ENCODE measurements at places on chromosomes 6 and 20. TPM values are rescaled to one million over a fixed set of nuclear protein-coding genes. Genes with fewer than 3 reads are reported as not detected.

Gene NKAIN2
- not detected for polyA plus RNA-seq

Gene ZBTB2
- 11.5 TPM for polyA plus RNA-seq

Gene HSD17B8
- 34.3 TPM for polyA plus RNA-seq

Gene SASH1
- not detected for polyA plus RNA-seq

Gene TSPO2
- polyA plus RNA-seq = not detected

DNA sequence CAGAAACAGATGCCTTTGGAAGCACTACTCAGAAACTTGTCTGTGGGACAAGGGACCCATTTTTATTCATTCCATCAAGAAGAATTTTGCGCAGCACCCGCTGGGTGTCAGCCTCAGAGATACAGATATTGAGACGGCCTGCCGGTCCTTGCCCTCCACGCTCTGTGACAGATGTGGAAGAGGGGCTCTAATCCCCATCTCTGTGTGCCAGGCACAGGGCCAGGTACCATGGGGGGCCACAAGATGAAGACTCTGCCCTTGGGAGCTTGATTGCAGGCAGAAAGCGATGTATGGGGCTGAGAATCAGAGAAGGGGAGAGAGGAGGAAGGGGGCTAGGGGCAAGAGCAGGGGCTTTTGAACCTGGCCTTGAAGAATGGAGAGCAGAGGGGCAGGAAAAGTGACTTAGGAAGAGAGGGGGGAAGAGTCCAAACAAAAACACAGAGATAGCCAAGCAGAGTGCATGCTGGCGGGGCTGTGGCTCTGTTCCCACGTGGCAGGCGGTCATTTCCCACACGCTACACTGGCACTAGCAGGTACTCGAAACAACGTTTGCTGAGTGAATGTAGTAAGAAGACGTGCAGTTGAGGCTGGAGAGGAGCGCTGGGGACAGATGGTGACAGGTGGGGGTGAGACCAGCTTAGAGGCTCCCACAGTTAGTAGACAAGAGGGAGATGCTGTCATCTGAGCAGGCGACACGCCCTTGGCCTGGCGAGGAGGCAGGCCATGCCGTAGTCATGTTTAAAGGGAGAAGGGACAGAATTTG is 170.3 kb upstream of the SNX9 start:
- no peak overlapping the region for H3K27ac ChIP-seq
- no peak overlapping the region for H3K4me3 ChIP-seq
- peaks cover 17% of the 10 kb centered on the region for H3K36me3 ChIP-seq

GRCh38 chr6:44464527-44465310 is 77.2 kb downstream of the CDC5L start:
- peaks cover 18% of the 10 kb centered on the region for H3K4me1 ChIP-seq
- H3K36me3 ChIP-seq = no peaks in the 10 kb centered on the region
- no peak overlapping the region for H3K27ac ChIP-seq
- DNase-seq = no peak
- H3K27me3 ChIP-seq = peaks cover 9% of the 10 kb centered on the region
- no peak overlapping the region for H3K4me3 ChIP-seq

GRCh38 chr6:148169706-148170105 is 172.9 kb upstream of the SASH1 start:
- no peaks in the 10 kb centered on the region for H3K4me1 ChIP-seq
- H3K27ac ChIP-seq = no peak overlapping the region
- no peak for DNase-seq
- no peak overlapping the region for H3K4me3 ChIP-seq
- no peaks in the 10 kb centered on the region for H3K36me3 ChIP-seq

DNA sequence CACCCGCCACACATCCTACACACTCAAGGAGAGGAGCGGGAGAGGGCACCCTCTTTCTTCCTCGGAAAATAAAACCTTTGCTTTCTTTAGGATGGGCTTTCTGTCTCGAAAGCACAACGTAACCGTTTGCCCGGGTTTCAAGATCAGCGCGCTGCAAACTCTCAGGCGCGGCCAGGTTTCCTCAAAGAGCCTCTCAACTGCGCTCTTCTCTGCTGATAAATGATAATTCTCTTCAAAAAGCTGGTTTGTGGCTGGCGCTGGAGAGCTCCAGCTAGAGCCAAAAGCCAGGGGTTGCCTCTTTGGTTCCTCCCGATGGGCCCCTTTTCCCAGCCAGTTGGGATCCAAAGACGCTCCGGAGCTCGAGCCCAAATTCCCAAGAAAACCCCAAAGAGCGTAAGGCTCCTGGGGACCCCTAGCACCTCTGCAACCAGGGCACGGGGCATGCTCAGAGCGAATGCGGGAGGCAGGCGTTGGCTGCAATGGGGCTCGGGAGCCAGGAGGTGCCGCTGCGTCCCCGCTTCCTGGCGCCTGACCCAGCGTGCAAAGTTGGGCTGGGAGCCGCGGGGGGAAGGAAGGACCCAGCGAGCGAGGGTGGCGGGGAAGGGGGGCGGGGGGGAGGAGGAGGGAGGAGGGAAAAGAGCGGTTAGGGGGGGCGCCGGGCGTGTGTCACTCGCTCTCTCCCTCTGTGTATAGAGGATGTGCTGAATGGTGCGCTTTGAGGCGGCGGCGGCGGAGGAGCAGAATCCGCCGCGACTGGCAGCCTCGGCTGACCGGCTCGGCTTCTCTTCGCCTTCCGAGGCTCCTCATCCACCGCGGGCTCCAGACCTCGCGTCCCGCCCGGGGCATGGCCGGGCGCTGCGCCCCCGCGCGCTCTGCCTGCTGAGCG is at the start of gene PLCB1:
Gene PLCB1, plus strand, starts transcription at position 669 of the 886 bp plus-strand sequence. CDS start 386 bp downstream, outside the sequence.
- DNase-seq = peak; percentile 88
- peak within 1 kb of the TSS; percentile 95 for H3K4me3 ChIP-seq
- no peak within 1 kb of the TSS for H3K27ac ChIP-seq
- peaks cover 42% of the 10 kb centered on the region for H3K4me1 ChIP-seq
- peaks cover 7% of the 10 kb centered on the region for H3K27me3 ChIP-seq
- H3K36me3 ChIP-seq = no peaks in the 10 kb centered on the region

- H3K4me1 ChIP-seq = no peaks in the 10 kb centered on the region
- H3K27me3 ChIP-seq = no peaks in the 10 kb centered on the region
- DNase-seq = no peak
- no peaks in the 10 kb centered on the region for H3K36me3 ChIP-seq
- no peak overlapping the region for H3K4me3 ChIP-seq
- H3K27ac ChIP-seq = no peak overlapping the region
Observed at GRCh38 chr20:42611423-42611822, 578.3 kb downstream of the PTPRT start.

DNA sequence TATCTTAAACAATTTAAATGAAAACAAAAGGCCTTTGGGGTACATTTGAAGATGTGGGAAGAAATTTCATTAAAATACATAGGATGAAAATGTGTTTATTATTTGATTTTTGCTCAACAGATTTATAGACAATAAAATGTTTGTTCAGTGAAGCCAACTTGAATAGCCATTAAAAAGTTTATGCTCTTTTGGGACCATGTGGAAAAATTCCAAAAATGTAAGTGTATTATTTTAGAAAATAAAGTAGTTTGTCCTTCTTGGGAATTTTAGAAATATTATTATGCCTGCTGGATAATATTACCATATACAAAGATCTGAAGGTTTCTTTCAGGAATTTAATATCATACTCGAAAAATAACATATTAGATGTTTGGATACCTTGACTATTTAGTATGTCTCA is 131.3 kb downstream of the EPM2A start:
- H3K4me1 ChIP-seq = no peaks in the 10 kb centered on the region
- H3K36me3 ChIP-seq = no peaks in the 10 kb centered on the region
- H3K27me3 ChIP-seq = no peaks in the 10 kb centered on the region
- H3K4me3 ChIP-seq = no peak overlapping the region
- no peak overlapping the region for H3K27ac ChIP-seq

- peaks cover 30% of the 10 kb centered on the region for H3K4me1 ChIP-seq
- peak overlapping the region; percentile 94 for H3K4me3 ChIP-seq
- peaks cover 6% of the 10 kb centered on the region for H3K27me3 ChIP-seq
- no peak overlapping the region for H3K27ac ChIP-seq
- DNase-seq = no peak
Observed at GRCh38 chr6:56953597-56954402, 1.1 kb upstream of the BEND6 start.

GRCh38 chr6:130587778-130588520 is 222.1 kb downstream of the TMEM200A start:
- no peaks in the 10 kb centered on the region for H3K36me3 ChIP-seq
- no peaks in the 10 kb centered on the region for H3K4me1 ChIP-seq
- H3K27ac ChIP-seq = no peak overlapping the region
- DNase-seq = no peak

DNA sequence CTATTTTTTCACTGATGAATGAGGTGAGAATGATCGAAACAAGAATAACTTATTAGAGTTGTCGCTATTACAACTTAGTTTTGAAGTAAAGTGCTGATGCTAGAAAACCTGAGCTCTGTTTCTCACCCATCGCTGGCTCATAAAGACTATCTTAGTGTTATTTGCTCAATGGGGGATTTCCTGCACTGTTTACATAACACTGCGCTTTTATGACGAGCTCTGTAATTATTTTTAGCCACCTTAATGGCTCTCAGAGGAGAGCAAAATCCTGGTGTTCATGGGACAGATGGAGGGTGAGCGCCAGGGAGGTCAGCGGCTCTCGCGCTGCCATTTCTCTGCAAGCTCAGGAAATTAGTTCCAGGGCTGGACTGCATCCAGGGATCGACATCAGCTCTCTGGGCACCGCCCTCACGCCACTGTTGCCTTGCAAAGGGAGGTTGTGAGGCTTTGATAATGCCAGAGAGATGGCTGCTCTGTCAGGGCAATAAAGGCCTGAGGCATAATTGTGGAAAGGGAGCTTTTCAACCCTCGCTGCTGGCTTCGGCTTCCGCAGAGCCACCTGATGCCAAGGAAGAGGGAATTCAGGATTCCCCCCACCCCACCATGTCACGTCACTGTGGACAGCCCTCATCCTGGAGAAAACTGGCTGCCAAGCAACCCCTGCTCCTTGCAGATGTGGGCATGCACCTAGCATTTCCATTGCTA is 72.0 kb downstream of the DACT2 start:
- no peaks in the 10 kb centered on the region for H3K36me3 ChIP-seq
- no peaks in the 10 kb centered on the region for H3K4me1 ChIP-seq
- no peak overlapping the region for H3K27ac ChIP-seq
- H3K4me3 ChIP-seq = no peak overlapping the region
- DNase-seq = no peak
- peaks cover 14% of the 10 kb centered on the region for H3K27me3 ChIP-seq

DNA sequence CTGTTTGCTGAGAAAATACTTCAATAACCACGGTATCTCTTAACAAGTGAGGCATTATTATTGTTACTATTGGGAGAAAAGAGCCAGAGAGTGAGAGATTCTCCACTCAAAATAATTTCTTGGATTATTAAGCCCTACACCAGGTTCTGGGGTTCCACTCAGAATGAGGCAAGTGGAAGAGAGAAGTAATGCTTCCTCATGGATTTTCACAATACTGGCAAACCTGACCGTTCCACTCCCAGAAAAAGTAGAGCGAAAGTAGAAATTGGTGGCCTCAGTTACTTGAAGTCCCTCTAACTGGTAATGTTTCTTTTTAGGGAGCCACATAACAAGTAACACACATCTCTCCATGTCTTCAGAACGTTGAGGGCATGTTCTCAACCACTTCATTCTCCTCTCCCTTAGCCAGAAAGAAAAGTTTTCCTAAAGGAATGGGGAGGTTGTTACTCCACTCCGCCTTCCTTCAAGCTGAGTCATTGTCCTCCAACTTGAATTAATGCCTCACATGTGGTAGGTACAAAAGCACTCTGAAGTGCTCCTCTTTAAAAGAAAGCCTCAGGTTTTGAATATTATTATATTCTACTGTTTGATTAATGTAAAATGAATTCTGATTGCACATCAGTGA is 1.9 kb downstream of the BAG2 start:
- no peak for DNase-seq
- peak overlapping the region; percentile 95 for H3K4me3 ChIP-seq
- H3K4me1 ChIP-seq = peaks cover 18% of the 10 kb centered on the region
- H3K27me3 ChIP-seq = no peaks in the 10 kb centered on the region
- H3K27ac ChIP-seq = no peak overlapping the region
- H3K36me3 ChIP-seq = no peaks in the 10 kb centered on the region

DNA sequence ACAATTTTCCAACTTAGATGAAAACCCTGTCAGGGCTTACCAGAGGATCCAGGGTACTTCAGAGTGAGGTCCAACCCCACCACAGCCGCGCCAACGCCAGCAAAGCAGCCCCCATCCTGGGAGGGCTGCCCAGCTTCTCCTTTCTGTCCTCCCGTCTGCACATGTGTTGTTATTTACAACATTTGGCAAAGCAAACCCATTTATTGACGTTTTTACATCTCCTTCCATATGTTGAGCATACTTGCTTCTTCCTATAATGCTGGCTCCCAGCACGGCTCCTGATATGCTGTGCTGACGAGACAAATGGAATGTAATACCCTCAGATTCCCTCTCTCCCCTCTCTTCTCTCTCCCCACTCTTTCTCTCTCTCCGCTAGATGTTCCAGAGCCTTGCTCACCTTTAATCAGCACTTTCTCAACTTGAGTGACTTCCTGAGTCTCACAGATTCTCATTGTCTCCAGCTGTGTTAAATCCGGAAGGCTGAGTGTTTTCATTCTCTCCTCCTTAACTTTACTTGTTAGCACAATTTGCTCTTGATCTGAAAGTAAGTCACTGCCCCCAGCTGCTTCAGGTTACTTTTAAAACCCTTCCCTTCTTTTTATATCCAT is 22.7 kb downstream of the RCAN2 start:
- no peak overlapping the region for H3K27ac ChIP-seq
- no peak for DNase-seq
- H3K4me3 ChIP-seq = no peak overlapping the region
- no peaks in the 10 kb centered on the region for H3K4me1 ChIP-seq

DNA sequence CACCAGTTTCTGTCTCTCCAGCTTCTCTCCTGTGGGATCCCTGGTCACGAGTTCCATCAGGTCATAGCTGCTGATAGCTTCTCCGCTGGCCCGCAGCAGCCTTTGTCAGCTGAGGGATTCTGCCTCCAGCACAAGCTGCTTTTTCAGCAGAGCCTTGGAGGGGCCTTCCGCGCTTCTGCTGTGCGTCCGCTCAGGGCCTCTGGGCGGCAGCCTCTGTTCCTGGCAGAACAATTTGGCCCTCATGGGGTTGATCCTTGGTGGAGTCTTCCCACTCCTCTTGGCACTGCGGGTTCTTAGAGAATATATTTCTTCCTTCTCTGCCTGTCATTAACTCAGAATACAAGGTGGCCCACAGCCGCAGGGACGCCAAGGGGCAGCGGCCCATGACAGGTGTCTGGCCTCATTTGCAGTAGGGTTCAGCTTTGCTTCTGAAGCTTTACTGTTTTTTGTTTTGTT is 158.8 kb downstream of the DTNBP1 start:
- peaks cover 15% of the 10 kb centered on the region for H3K27me3 ChIP-seq
- no peak for DNase-seq
- peaks cover 50% of the 10 kb centered on the region for H3K4me1 ChIP-seq
- peaks cover 11% of the 10 kb centered on the region for H3K36me3 ChIP-seq
- peak overlapping the region; percentile 61 for H3K4me3 ChIP-seq

- peaks cover 53% of the 10 kb centered on the region for H3K36me3 ChIP-seq
- no peak overlapping the region for H3K27ac ChIP-seq
- no peak overlapping the region for H3K4me3 ChIP-seq
- DNase-seq = no peak
Observed at GRCh38 chr20:50126662-50127061, 13.7 kb upstream of the UBE2V1 start.

GRCh38 chr6:139133262-139134063 is 1.4 kb upstream of the HECA start:
- H3K27me3 ChIP-seq = peaks cover 23% of the 10 kb centered on the region
- no peak for DNase-seq
- H3K4me3 ChIP-seq = peak overlapping the region; percentile 29
- H3K4me1 ChIP-seq = peaks cover 39% of the 10 kb centered on the region

GRCh38 chr20:53282217-53282955 is 310.2 kb downstream of the TSHZ2 start:
- DNase-seq = no peak
- no peak overlapping the region for H3K4me3 ChIP-seq
- H3K27me3 ChIP-seq = peaks cover 2% of the 10 kb centered on the region
- no peaks in the 10 kb centered on the region for H3K4me1 ChIP-seq

- no peak overlapping the region for H3K27ac ChIP-seq
- no peak overlapping the region for H3K4me3 ChIP-seq
- no peaks in the 10 kb centered on the region for H3K36me3 ChIP-seq
- no peaks in the 10 kb centered on the region for H3K4me1 ChIP-seq
Observed at GRCh38 chr20:47817573-47817972, 32.3 kb upstream of the SULF2 start.
